ENCODE measurements at places on chromosomes 5 and 9.

GRCh38 chr9:100074093-100074492 is 24.7 kb downstream of the ERP44 start:
- no peak for DNase-seq

GRCh38 chr9:19441730-19442129 is 32.9 kb downstream of the ACER2 start:
- DNase-seq: no peak

DNA sequence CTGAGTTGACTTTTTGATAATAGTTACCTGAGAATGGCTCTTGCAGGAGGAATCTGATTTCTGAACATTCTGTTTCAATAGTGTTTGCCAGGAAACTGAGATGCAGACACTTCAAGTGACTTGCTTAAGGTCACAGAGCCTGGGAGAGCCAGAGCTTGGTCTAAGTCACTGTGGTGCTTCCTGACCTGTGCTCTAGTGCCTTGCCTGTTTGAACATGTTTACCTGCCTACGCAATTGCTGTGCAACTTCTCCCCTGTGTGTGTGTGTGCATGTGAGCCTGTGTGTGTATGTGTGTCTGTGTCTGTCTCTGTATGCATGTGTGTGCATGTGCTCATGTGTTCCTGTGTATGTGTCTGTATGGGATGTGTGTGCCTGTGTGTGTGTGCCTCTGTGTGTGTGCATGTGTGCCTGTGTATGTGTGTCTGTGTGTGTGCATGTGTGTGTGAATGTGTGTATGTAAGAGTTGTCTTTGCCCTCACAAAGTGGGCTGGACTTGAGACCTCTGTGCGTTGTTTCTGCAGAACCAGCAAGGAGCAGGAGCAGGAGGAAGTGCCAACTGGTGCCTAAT is 185.8 kb downstream of the GADD45G start:
- no peak for DNase-seq

- DNase-seq: no peak
Observed at GRCh38 chr5:112634166-112634565, 103.5 kb upstream of the APC start.

DNA sequence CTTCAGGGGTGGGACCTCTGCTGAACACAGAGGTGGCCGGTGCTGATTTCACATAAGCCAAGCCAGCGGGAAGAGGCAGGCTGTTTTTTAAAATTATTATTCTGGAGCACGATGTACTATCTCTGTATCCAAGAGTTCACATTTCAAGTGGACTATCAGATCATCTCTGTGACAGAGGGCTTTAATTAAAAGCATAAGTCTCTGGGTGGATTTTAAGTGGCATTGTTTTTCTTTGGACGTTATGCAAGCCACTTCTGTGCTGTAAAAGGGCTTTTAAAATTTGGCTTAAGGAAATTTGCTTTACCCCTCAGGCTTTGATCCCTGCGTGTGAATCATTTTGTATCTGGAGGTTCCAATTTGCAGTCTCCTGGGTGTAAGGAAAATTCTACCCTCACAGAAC is 124.7 kb downstream of the PALM2AKAP2 start:
- DNase-seq: no peak

- DNase-seq: no peak
Observed at GRCh38 chr5:68771732-68772131, 322.1 kb upstream of the SLC30A5 start.

GRCh38 chr5:143931476-143931875 is 119.5 kb downstream of the HMHB1 start:
- no peak for DNase-seq

DNA sequence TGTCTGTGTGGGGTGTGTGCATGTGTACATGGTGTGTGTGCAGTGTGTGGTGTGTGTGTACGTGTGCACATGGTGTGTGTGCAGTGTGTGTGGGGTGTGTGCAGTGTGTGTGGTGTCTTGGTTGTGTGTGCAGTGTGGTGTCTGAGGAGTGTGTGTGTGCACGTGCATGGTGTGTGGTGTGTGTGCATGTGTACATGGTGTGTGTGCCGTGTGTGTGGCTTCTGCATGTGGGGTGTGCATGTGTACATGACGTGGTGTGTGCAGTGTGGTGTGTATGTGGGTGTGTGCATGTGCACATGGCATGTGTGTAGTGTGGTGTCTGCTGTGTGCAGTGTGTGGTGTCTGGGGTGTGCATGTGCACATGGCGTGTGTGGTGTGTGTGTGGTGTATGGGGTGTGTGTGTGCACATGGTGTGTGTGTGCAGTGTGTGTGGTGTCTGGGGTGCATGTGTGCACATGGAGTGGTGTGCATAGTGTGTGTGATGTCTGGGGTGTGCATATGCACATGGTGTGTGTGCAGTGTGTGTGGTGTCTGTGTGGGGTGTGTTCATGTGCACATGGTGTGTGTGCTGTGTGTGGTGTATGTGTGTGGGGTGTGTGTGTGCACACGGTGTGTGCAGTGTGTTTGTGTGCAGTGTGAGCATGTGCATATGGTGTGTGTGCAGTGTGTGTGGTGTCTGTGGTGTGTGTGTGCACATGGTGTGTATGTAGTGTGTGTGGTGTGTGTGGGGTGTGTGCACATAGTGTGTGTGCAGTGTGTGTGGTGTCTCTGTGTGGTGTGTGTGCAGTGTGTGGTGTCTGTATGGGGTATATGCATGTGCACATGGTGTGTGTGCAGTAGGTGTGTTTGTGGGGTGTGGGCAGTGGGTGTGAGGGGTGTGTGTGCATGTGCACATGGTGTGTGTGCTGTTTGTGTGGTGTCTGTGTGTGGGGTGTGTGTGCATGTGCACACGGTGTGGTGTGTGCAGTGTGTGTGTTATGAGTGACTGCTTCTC is 40.6 kb upstream of the ZNG1F start:
- no peak for DNase-seq

GRCh38 chr9:18060269-18060934 is 413.6 kb upstream of the ADAMTSL1 start:
- no peak for DNase-seq

DNA sequence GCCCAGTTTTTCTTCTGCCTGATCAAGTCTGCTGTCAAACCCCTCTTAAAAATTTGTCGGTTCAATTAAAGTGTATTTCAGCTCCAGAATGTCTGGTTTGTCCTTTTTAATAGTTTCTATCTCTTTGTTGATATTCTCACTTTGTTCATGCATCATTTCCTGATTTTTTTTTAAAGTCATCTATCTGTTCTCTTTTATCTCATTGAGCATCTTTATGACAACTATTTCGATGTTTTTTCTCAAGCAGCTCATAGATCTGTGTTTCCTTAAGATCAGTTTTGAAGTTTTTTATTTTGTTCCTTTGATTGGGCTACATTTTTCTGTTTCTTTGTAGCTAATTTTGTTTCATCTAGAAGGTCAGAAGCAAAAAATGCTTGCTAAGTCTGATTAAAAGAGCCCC is 53.7 kb downstream of the FGD3 start:
- DNase-seq: no peak

DNA sequence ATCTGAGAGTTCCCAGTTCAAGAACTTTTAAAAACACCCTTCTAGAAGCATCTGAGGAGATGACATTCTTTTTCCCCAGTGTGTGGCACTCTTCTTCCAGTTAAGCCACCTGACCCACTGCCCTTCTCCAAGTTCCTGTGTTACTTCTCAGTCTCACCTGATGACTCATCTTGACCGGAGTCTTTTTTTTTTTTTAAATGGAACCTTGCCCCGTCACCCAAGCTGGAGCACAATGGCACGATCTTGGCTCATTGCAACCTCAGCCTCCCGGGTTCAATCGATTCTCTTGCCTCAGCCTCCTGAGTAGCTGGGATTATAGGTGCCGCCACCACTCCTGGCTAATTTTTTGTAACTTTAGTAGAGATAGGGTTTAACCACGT is 224.1 kb upstream of the DAB2 start:
- DNase-seq: no peak

- DNase-seq: no peak
Observed at GRCh38 chr5:113256671-113257452, 177.9 kb downstream of the TSSK1B start.

DNA sequence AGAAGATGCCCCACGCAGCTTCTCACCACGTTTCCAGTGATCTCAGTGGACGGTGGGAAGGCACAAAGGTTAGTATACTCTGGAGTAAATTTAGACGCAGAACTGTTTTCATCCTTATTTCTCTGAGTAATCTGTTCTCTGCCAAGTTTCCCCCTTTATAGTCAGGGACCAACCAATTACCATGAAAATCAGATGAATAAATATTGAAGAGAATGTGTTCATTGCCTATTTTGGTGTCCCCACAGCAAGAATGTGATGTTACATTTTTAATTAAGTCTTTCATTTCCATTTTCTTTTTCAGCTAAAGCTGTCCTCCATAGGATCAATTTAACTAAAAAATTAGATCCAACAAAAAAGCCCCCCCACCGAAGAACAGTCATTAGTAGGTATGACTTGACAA is 41.4 kb downstream of the S1PR3 start:
- no peak for DNase-seq

- DNase-seq: peak; percentile 9
Observed at GRCh38 chr5:32076699-32077695, 97.1 kb downstream of the GOLPH3 start.

DNA sequence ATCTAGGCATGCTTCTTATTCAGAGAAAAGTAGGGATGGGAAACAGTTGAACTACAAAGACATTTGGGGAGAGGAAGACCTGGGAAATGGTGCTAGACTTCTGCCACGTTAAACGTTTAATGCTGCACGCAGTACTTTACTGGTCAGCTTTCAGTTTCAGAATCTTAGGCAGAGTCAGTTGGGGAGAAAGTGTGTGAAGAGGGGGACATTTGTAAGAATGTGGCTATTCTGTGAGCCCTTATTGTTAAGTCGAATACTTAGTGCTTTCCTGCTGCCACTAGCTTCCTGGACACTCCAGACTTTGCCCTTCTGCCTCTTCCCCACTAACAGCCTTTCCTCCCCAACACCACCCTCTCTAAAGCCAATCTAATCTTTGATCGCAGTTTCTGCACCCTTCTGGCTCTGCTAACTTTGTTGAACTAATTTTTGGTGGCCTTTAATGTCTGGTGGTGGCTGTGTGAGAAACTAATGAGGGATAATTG is 6.1 kb downstream of the CYSTM1 start:
- DNase-seq: no peak

- no peak for DNase-seq
Observed at GRCh38 chr9:38159599-38159998, 90.6 kb upstream of the SHB start.

GRCh38 chr9:124869466-124869985 is 7.6 kb downstream of the ARPC5L start:
- DNase-seq: no peak

- no peak for DNase-seq
Observed at GRCh38 chr5:118040496-118040895, 947.9 kb downstream of the DTWD2 start.

DNA sequence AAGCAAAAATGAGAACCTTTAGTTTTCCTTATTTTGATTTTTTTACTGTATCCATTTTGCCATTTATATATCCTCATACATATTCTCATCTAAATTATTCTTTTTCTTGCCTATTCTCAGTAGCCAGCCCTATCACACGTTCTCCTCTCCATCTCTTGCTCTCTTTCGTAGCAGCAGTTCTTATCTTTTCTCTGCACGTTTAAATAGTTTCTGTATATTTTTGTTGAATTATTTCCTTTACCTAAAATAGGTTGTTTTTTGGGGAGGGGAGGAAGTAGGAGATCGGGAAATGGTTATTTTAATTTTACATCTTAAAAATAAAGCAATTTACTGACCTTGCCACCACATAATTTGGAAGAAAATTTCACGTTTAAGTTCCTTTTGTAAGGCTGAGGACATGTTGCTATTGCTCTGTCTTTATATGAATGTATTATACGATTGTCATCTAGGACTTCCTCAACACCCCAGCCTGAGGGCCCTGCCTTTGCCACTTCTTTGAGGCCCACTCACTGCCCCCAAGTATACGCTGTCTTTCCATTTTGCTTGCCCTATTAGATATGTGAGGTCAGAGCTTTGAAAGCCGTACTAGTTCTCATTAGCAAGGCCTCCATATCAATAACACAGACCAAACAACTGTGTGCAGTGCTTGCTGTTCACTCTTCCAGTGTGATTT is 140.3 kb downstream of the GNAQ start:
- DNase-seq: no peak

- DNase-seq: no peak
Observed at GRCh38 chr9:133978226-133978898, 13.8 kb downstream of the VAV2 start.

DNA sequence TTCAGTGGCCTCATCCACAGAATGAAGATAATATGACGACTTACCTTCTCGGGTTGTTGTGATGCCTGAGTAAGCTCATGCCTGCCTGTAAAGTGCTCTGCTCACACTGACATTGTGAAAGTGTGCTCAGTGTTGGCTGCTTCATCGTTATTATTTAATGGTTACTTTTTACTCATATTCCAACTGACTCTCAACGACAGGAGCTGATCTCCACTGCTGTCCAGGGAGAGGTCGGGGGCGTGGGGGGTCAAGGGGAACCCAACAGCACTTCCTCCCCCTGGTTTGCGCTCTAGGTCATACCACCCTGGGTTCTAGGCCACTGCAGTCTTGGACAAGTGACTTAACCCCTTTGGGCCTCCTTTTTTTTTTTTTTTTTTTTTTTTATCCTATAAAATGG is 52.9 kb upstream of the ANGPTL2 start:
- no peak for DNase-seq

DNA sequence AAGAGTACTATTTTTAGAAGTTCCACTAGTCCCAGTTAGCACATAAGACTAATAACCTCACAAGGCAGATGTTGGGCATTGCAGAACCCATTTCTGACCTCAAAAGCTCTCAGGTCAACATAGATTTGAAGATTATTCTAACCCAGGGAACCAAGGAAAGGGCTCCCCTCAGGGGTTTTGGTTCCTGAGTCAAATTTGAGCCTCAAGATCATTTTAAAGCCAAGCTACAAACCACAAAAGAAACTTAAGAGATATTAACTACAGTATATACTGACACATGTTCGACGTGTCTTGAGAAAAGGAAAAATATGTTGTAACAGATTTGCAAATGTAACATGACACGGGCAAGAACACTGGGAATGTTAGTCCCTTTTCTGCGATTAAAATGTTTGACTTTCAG is 88.6 kb downstream of the GNAQ start:
- no peak for DNase-seq

DNA sequence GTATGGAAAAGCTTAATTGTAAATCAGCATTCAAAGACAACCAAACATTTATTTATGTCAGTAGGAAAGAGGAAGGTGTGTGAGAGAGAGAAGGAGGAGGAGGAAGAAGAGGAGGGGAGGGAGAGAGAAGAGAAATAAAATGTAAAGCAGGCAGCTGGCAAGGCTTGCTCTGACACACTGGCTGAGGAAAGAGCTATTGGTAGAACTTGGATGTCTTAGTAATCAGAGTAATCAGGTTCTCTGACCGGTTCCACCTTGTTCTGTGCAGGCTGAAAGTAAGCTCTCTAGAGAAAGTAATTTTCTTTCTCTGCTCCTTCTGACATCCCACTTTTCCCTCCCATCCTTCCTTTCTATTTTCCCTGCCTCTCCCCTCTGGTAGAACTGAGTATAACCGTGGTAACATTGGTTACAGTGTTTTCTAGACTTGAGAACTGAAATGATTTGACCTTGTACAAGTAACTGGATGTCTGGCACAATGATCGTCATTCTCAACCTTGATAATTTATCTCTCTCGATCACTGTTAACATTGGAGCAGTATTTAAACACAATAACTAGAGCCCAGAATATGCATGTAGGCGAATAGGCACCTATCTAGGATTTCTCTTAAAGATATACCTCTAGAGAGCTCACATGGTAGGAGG is 33.3 kb downstream of the TLE4 start:
- no peak for DNase-seq
